Effector memory CD4-positive, alpha-beta T cell (primary cell): ENCODE measurements at places on chromosomes 7 and 10.
A peak's percentile ranks its signal among the peaks of the same experiment; 100 is the strongest.

DNA sequence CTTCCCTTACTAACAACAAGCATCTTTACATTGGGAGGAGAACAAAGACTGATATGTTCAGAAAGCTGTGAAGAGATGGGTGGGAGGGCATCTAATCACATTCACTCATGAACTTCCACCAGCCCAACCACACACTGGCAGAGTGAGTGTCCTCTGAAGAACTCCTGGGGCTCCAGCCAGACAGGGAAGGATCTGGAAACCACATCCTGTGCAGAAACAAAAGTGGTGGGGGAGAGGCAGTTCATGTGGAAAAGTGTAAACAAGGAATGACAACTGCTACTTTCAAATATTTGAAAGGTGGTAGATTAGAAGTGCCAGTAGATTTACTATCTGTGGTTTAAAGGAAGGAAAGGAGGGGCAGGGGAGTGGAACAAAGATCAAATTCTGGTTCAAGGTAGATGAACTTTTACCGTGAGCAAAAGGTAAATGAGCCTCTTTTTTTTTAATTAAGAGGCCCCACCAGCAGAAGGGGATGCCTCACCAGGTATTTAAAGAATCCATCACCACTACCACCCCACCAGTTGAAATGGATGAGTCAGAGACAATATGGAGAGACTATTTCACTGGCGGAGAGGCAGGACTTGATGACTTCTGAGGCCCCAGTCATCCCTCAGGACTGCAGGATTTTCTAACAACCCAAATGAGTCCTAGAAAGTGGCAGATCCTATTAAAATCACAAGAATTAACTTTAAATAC, 34.5 kb downstream of the GOT1 start:
- no peak for DNase-seq
- H3K4me3 ChIP-seq = no peak overlapping the region
- peaks cover 4% of the 10 kb centered on the region for H3K36me3 ChIP-seq
- H3K27ac ChIP-seq = no peak overlapping the region
- no peaks in the 10 kb centered on the region for H3K27me3 ChIP-seq

- H3K4me3 ChIP-seq = no peak overlapping the region
- H3K36me3 ChIP-seq = no peaks in the 10 kb centered on the region
- no peaks in the 10 kb centered on the region for H3K27me3 ChIP-seq
- DNase-seq = no peak
- H3K4me1 ChIP-seq = no peaks in the 10 kb centered on the region
These were observed 30.0 kb downstream of the AGR3 start for GRCh38 chr7:16851829-16852228.

DNA sequence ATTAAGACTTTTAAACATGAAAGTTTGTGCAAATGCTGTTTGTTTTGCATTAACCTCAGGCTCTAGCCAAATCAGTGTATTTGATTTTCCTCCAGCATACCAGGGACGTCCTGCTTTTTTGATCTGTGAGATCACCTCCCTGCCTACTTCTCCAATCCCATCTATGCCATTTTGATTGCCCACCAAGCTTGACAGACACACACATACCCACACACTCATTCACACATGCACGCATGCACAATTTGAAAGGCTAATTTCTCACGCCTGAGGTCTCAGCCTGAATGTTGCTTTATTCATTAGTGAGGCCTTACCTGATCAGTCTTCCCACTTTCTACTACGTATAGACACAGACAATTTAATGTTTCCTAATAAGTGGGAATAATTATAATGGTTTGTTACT, 53.5 kb downstream of the CDK13 start:
- no peaks in the 10 kb centered on the region for H3K4me1 ChIP-seq
- H3K27me3 ChIP-seq = no peaks in the 10 kb centered on the region
- H3K36me3 ChIP-seq = peaks cover 28% of the 10 kb centered on the region

DNA sequence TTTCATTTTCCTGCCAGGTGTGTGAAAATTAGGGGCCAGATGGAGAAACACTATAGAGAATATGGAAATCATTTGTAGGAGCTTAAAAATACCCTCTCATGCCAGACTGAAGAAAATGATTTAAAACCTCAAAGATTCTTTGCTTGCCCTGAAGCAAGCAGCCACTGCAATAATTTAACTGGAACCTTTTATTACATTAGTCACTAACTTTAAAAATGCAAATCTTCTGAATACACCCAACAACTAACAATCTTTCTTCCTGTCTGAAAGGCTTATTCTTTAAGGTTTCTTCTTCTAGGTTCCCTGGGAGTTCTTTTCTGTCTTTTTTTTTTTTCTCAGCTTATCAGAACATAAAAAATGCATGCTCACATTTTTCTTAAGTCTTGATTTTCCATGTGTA, 238.5 kb upstream of the KMT2E start:
- no peak overlapping the region for H3K27ac ChIP-seq
- no peaks in the 10 kb centered on the region for H3K36me3 ChIP-seq
- no peaks in the 10 kb centered on the region for H3K4me1 ChIP-seq

- H3K27ac ChIP-seq = no peak overlapping the region
- no peaks in the 10 kb centered on the region for H3K36me3 ChIP-seq
- H3K4me3 ChIP-seq = no peak overlapping the region
- no peak for DNase-seq
These were observed 130.7 kb downstream of the ADRA2A start for GRCh38 chr10:111207500-111207899.

DNA sequence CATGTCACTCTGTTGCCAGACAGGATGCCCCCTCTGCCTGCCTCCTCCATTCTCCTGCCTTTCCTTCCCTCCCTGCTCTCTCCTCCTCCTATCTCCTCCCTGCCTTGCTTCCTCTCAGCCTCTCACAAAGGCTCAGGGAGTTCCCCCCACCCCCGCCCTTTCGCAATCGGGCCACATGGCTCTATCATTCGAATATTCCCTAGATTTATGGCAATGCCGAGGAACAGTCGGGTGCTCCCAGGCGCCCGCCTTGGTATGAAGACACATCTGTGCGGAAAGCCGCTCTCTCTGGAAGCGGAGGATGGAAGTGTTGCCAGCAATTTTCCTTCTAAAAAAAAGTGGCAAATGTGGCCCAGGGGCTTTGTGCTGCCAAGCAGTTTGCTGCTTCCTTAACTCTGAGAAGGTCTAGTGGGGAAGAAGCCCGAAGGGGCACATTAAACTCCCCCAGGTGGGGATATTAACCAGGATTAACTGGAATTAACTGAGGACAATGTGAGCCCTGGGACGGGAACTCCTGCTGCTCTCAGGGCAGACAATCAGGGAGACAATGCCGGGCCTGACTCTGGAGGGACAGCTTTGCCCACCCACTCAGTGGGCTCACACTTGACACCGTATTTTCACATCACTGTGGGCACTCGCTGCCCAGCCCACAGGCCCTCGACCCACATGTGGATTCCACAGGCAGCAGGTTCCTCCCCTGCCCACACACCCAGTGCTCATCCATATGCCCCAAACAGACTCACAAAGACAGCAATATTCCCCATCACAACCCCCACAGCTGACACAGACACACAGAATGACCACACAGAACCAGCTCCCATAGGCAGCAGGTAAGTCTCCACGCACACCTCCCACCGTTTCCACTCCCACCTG, 88.4 kb upstream of the SMNDC1 start:
- no peaks in the 10 kb centered on the region for H3K36me3 ChIP-seq
- no peaks in the 10 kb centered on the region for H3K4me1 ChIP-seq
- H3K4me3 ChIP-seq = no peak overlapping the region
- H3K27me3 ChIP-seq = no peaks in the 10 kb centered on the region

DNA sequence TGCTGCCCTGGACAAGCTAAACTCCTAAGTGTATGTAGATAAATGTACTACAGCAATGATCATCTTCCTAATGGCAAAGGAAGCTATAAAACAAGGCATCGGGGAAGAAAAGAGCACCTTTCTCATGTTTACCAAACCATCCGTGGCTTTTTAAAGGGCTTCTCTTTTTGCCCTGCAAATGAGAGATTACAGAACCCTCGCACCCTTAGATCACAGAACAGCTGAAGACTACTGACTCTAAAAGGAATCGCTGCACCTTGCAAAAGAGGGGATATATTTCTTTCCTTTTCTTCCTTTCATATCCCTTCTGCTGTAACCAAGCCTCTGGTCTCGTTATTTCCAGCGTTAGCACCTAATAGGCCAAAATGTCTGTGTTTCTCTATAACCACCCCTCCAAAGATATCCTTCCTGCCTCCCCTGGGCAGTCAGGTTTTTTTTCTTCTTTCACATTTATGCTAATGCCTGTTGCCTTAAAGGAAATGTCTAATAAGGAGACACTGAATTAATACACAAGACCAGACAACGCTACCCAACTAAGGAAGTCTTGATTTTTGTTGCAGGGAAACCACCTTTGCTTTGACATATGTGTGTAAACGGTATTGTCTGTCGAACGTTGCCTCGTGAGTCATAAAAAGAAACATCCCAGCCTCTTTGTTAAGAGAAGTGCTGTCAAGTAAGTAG, 10.5 kb downstream of the ST8SIA6 start:
- no peaks in the 10 kb centered on the region for H3K36me3 ChIP-seq
- H3K4me3 ChIP-seq = no peak overlapping the region
- H3K27me3 ChIP-seq = no peaks in the 10 kb centered on the region
- no peak for DNase-seq
- H3K4me1 ChIP-seq = no peaks in the 10 kb centered on the region

DNA sequence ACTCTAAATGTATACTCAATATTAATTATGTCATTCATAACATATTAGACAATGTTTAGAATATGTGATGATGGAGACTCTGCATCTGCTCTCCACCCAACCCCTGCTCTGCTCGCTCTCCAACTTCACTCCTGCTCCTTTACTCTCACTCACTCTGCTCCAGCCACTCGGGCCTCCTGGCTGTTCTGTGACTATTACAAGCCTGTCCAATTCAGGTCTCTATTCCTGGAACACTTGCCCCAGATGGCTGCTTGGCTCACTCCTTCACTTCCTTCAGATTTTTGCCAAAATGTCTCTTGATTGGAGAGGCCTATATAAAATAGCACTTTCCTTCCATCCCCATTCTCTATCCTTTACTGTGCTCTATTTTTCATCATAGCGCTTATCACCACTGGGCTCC, 84.8 kb downstream of the HBP1 start:
- no peaks in the 10 kb centered on the region for H3K27me3 ChIP-seq
- no peaks in the 10 kb centered on the region for H3K36me3 ChIP-seq
- H3K4me1 ChIP-seq = no peaks in the 10 kb centered on the region
- H3K27ac ChIP-seq = no peak overlapping the region

DNA sequence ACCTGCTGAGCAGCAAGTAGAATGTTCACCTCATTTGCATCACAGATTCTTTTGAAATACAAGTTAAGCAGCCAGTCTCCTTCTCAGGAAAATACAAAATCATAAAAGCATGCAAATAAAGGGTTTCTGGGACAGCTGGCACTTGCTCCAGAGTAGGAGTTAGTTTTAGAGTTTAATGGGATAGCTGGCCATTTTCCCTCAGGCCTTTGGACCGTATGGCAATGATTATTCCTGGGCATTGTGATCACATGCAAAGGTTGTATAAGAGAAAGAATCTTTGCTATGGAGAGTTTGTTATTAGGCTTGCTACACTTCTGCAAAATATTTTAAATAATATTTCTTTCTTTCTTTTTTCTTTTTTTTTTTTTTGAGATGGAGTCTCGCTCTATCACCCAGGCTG, 240.8 kb downstream of the CDK14 start:
- H3K36me3 ChIP-seq = no peaks in the 10 kb centered on the region
- no peaks in the 10 kb centered on the region for H3K27me3 ChIP-seq
- H3K4me1 ChIP-seq = no peaks in the 10 kb centered on the region
- H3K4me3 ChIP-seq = no peak overlapping the region
- no peak overlapping the region for H3K27ac ChIP-seq

- H3K4me1 ChIP-seq = peaks cover 47% of the 10 kb centered on the region
- no peak overlapping the region for H3K27ac ChIP-seq
- no peak for DNase-seq
- no peak overlapping the region for H3K4me3 ChIP-seq
- peaks cover 76% of the 10 kb centered on the region for H3K27me3 ChIP-seq
- no peaks in the 10 kb centered on the region for H3K36me3 ChIP-seq
These were observed 6.4 kb upstream of the SPAG6 start for GRCh38 chr10:22338931-22339330.

- H3K36me3 ChIP-seq = peaks cover 11% of the 10 kb centered on the region
- no peak overlapping the region for H3K4me3 ChIP-seq
- H3K27me3 ChIP-seq = no peaks in the 10 kb centered on the region
- H3K27ac ChIP-seq = peak overlapping the region; percentile 24
These were observed 229.9 kb upstream of the MKLN1 start for GRCh38 chr7:131097662-131098376.

DNA sequence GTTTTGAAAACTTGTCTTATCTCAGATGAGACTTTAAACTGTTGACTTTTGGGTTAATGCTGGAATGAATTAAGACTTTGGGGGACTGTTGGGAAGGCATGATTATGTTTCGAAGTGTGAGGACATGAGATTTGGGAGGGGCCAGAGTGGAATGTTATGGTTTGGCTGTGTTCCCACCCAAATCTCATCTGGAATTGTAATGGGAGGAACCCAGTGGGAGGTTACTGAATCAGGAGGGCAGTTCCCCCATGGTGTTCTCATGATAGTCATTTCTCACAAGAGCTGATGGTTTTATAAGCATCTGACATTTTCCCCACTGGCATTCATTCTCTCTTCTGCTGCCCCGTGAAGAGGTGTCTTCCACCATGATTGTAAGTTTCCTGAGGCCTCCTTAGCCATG, 13.8 kb upstream of the POT1 start:
- no peak overlapping the region for H3K27ac ChIP-seq
